ENCODE measurements at places on chromosomes 7 and 10. TPM values are rescaled to one million over a fixed set of nuclear protein-coding genes. Genes with fewer than 3 reads are reported as not detected.

The OR2A5 gene
- not detected for total RNA-seq

The PRLHR gene
- total RNA-seq = not detected

GRCh38 chr7:111333010-111333409, 229.3 kb downstream of the IMMP2L start:
- no peak for DNase-seq

GRCh38 chr10:112467541-112468075, 20.6 kb downstream of the VTI1A start:
- DNase-seq = no peak

The WNT8B gene
- 0.07 TPM for total RNA-seq

- DNase-seq = no peak
Measured at GRCh38 chr7:132226046-132226956, 350.0 kb downstream of the PLXNA4 start.

The XRCC2 gene
- 3.2 TPM for total RNA-seq

- DNase-seq = no peak
Measured at GRCh38 chr10:127337801-127338200, 141.4 kb upstream of the INSYN2A start.

DNA sequence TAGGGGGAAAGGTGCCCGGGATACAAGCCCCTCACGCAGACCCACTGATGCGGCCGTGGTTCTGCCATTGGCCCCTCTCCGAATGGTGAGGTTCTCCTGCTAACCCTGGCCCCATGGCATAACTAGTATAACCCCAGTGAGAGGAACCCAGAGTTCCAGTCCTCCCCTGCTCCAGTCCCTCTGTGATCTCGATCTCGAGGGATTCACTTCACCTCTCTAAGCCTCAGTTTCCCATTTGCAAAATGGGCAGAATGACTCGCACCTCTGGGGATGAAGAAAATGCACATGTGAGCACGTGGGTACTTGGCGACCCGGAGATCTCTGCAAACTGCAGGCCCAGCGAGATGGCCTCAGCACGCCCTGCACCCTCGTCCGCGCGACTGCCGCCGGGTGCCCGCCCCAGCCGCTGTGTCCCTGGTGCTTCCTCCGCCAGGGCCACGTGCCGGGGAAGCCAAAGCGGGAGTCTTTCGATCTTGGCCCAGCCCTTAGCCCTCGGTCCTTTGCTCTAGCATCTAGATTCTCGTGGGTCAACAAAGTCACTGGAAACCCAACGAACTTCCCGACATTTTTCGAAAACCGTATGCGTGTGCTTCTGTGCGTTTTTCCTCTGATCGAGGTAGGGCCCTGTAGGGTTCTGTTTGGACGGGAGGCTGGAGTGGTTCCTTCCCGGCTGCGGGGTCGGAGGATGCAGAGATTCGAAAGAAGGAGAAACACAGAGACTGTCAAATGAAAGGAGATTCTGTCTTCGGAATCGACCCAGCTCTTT, 169.8 kb downstream of the UBE2H start:
- no peak for DNase-seq

The DENND11 gene
- total RNA-seq = 18.9 TPM

DNA sequence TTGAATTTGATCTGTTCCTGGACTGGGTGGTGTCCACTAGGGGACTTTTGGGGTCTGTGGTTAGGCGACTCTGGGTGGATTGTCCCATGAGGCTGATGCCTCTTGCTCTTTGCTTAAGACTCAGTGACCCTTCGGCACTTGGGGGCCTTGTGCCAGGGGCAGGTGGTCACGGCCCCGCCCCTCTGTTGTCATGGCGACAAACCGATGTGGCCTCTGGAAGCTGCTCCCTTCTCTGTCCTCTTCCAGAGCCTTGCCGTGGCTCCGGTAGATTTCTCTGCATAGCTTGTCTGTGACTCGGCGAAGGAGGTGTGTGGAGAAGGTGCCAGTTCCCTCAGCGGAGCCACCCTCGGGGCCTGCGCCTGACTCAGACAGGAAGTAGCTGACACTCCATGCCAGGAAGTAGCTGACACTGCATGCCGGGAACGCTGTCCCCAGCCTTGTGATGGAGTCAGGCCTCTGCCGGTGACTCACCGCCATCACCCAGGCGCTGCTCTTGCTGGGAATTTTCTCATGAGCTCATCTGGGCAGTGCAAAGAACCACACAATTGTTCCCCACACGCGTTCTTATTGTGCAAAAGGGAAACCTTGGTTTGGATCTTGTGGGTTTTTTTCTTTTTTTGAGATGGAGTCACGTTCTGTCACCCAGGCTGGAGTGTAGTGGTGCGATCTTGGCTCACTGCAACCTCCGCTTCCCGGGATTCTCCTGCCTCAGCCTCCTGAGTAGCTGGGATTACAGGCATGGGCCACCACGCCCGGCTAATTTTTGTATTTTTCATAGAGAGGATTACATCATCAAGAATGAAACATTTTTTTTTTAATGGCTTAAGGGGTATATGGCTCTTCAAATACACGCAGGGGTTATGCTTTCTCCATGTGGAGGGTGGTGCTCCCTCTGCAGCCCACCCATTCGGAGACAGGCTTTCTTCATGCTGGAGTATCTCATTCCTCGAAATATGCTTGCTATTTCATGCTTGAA, 72.6 kb downstream of the PFKFB3 start:
- peak; percentile 99 for DNase-seq

GRCh38 chr7:90411510-90411909, 8.2 kb downstream of the CLDN12 start:
- peak; percentile 29 for DNase-seq

The ABCB1 gene
- total RNA-seq = 5.0 TPM

The TMEM178B gene
- total RNA-seq = 5.5 TPM

DNA sequence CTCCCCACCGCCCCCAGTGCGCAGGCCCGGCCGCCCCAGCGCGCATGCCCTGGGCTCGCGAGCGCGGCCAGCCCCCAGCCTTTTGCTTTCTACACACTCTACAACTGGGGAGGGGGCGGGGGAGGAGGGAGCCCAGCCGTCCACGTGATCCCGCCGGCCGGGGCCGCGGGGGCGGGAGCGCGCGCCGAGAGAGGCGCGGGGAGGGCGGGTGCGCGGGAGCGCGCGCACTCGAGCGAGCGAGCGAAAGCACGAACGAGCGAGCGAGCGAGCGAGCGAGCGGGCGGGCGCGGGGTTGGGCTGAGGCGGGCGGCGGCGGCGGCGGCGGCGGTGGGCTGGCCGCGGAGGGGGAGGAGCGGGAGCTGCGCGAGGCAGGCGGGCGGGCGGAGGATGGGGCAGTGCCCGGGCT, at the start of gene AUTS2:
Gene AUTS2, plus strand, starts transcription at position 395 of the 406 bp plus-strand sequence. CDS start 1,179 bp downstream, outside the sequence.
- peak; percentile 32 for DNase-seq

DNA sequence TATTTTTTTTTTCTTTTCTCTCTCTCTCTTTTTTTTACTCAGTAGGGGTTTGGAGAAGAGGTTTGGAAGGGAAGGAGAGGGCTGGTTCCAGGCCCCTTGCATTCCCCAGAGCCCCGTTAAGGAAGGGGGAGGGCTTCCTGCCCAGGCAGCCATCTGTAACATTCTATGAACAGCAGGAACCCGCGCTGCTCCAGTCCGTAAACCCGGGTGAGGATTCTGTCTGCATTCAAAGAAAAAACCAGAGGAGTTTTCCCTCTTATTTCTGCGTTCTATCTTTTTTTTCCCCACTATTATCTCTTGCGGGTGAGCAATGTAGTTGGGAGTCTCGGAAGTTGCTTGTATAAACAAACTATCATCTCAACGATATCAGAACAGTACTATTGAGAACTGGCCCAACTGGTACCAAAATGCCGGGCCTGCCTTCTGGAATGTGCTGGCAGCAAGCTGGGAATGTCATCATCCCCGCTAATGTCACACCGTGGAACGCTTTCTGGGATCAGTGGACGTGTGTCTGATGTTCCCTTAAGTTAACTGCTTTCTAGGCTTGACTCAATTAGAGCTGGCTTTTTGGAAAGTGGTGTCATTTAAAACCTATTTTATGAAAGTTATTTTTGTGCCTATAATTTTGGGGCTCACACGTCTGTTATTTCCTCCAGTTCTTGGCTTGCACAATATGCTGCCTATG, 153.1 kb upstream of the MEOX2 start:
- no peak for DNase-seq

- DNase-seq = no peak
Measured at GRCh38 chr10:30984563-30985328, 46.9 kb downstream of the ZNF438 start.
